ENCODE measurements at places on chromosomes 12 and 14.

GRCh38 chr14:89543425-89543790 is 126.4 kb upstream of the FOXN3 start:
- DNase-seq, result no peak

- no peak for DNase-seq
These were observed 35.2 kb upstream of the SLC38A1 start for GRCh38 chr12:46304070-46304469.

DNA sequence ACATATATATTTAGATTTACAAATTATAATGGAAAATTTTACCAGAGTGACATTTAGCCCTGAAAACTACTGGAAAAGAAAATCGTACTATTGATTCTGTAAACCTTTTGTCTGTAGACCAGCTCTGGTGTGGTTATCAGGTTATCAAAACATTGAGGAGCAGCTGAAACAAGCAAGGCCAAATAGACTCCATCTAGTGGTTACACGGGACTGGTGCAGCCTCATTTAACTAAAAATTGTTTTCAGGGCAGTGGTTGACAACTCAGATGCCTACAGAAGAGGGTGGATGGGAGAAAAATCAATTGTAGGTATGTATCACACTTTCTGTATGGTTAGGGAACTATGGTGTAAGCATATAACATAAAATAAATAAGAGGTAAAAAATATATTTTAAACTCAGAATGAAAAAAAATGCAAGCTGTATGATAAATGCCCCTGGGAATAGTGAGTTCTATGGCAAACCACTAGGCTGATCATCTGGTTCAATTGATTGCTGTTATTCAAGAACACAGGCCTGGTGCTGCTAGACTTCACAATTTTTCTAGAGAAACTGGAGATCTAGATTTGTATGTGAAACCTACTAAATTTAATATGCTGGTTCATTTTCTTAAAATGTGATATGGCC is 51.2 kb downstream of the ACSS3 start:
- peak; percentile 54 for DNase-seq

- no peak for DNase-seq
These were observed 5.5 kb downstream of the CEP170B start for GRCh38 chr14:104870368-104871144.

GRCh38 chr14:58946431-58946830 is 242.0 kb upstream of the DAAM1 start:
- DNase-seq, result no peak

GRCh38 chr12:117533687-117534086 is 172.3 kb upstream of the NOS1 start:
- no peak for DNase-seq

DNA sequence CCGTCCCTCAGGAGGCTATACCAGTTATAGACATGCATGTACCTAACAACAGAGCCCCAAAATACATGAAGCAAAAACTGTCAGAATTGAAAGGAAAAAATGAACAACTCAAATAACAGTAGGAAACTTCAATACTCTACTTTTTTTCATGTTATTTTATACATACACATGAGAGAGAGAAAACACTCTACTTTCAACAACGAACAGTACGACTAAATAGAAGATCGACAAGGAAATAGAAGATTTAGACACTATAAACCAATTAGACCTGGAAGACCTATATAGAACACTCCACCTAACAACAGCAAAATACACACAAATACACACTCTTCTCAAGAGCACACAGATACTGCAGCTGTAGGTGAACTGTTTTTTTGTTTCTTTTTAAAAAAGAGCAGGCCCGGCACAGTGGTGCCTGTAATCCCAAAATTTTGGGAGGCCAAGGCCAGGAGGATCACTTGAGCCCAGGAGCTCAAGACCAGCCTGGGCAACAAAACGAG is 34.7 kb upstream of the PNMA1 start:
- DNase-seq, result no peak

GRCh38 chr12:81084811-81085350 is 7.0 kb downstream of the ACSS3 start:
- peak; percentile 44 for DNase-seq

GRCh38 chr14:100568164-100568997 is 18.8 kb downstream of the BEGAIN start:
- no peak for DNase-seq

GRCh38 chr12:107875786-107876185 is 101.3 kb downstream of the ASCL4 start:
- DNase-seq, result no peak

DNA sequence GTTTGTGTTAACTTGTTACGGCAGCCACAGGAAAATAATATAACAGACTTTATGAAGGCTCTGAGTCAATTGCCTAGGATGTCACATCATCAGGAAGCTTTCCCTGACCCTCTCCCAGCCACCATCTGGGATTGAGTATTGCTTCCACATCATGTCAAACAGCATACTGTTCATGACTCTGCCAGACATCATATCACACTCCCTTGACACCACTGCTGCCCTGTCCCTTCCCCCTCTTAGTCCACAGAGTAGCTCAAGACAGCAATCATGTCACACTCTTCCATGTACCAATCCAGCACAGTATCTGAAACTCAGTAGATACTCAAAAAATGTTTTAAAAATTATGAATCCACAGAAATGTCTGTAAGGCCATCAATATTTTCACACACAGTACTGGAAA is 168.0 kb downstream of the PIK3C2G start:
- no peak for DNase-seq

DNA sequence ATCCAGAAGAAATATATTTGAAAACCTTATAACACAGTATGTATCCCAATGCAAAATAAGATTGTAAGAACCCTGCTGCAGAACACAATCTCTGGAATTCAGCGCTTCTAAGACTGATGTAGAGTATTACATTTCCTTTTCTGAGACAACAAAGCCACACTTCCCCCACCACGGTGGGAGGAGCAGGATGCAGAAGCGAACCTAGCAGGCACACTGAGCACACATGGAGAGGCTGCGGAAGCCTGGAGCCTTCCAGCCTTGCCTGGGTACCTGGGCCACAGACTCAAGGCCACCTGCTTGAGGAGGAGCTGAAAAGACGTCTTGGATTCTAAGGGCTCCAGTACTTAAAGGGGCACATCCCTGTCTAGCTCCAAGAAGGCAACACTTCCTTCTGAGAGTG is 46.4 kb downstream of the TCHP start:
- DNase-seq, result peak; percentile 81

GRCh38 chr12:109069307-109070271 is 17.2 kb downstream of the USP30 start:
- no peak for DNase-seq

DNA sequence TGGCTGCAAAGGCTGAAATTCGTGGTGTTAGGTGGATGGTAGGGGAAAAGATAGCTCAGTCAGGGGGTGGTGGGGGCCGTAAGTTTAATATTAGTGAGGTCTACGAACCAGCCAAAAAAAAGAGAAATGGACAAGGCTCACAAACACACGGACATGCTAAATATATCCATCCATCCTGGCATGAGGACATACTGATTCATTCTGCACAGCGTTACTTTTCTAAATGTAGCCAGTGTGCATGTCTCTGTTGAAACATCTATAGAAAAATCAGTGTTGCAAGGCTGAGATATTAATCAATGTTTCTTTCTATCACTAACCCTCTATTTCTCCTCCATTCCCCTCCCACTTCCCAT is 150.6 kb downstream of the PIWIL1 start:
- no peak for DNase-seq

DNA sequence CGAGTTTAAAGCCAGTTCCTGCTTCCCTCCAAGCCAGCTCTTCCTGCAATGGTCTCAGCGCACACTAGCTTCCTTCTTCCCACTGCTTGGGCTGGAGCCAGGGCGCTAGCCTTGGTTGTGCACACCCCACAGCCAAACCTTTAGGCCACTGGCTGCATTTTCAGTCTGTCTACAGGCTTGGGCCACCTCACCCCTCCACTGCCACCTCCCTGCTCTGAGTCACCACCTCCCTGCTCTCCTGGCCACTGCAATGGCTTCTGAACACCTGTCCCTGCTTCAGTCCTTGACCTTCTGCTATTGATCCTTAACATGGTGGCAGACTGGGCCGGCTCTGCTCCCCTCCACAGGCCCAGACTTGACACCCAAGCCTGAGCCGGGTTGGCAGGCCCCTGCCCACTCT is 151.1 kb downstream of the RBM19 start:
- DNase-seq, result no peak

DNA sequence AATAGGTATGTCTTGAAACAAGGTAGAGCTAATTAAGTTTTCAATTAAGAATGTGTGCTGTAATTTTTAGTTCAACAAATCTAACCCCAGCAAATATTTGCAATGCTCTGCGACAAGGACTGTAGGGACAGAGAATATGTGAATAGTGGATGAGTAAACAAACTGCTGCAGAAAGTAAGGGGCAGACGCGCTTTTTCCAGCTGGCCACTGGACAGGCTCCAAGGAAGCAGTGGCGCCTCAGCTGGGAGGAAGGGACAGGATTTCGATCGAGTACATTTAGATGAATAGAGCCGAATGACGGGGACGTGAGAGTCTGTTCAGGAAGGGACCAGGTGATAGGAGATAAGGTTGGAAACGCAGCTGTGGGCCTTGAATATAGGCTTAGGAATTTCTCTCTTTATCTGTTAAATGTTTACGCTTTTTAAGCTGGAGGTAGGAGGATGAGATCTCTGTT is 69.3 kb downstream of the ELK3 start:
- no peak for DNase-seq

GRCh38 chr14:64654246-64654900 is 49.9 kb upstream of the PLEKHG3 start:
- peak; percentile 95 for DNase-seq

DNA sequence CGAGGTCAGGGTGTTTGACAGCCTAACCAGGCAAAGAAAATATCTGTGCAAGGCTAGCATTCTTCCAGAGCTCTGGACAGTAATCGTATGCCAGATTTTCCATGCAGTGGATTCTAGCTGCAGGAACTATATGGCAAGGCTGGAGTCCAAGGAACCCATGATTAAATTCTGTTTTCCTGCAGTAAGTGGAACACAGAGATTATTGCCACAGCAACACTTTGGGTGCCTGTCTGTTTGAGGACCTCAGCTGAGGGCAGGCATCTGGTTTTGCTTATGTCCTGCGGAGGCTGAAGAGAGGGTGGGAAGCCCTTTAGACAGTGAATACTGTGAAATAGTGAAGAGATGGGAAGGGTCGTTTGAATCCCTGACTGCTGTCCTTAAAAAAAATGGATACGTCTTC is 104.4 kb downstream of the DAD1 start:
- no peak for DNase-seq

DNA sequence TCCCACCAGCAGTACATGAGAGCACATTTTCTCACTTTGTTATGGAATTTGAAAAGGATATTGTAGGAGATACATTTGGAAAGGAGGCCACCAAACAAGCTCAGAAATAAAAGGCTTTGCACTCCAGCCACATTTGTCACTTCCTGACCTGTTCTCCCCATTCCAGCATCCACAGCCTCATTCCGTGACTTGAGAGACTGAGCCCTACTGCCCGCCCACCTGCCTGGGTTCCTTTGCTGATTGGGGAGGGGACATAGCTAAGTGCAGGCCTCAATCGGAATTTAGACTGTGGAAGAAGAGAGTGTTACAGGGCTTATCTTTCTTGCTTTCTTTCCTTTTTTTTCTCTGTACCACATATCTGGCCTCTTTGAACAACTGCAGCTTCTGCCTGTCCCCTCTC is 735.4 kb upstream of the TMEM132C start:
- DNase-seq, result no peak

GRCh38 chr12:118633071-118633470 is 256.7 kb downstream of the SUDS3 start:
- no peak for DNase-seq
